AG08395 (cell line): ENCODE measurements at places on chromosomes 4 and X.

DNA sequence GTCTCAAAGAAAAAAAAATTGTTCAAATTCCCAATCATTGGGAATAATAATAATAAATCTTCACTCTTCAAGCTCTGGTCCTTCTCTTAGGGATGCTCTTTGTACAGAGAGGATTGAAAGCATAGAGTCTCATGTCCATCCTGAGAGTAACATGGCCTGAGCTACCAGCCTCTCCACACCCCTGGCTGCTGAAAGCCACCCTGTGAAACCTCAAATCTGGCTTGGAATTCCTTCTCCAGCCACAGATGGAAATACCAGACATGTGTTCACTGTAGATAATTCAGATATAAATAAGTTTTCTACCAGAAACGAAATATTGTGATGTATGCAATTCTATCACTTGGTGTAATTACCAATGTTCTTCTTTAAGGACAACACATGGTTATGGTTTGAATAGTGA, 140.6 kb downstream of the ARSF start:
- DNase-seq = peak; percentile 22

GRCh38 chrX:120452131-120452530, 17.0 kb downstream of the LAMP2 start:
- peak; percentile 39 for DNase-seq

- DNase-seq = no peak
These were observed 15.6 kb downstream of the OPHN1 start for GRCh38 chrX:68417651-68418050.

GRCh38 chr4:16582526-16582925, 315.9 kb downstream of the LDB2 start:
- DNase-seq = no peak

- no peak for DNase-seq
These were observed 78.0 kb upstream of the NRK start for GRCh38 chrX:105744291-105744690.

DNA sequence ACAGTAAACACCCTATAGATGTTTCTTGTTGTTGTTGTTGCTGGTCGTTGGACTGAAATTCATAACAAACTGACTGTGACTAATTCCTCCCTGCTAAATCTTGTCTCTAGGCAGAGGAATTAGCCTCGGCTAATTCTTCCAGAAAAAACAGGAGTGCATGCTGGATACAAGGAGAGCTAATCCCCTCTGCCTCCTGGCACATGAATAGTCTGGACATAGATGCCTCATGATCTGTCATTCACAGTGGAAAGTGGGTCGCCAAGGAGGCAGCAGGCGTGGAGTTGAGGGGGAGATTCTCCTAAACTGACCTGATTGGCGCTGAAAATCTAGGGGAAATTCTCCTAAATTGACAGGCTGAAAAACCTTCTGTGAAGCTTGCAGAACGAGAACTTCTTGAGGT, 220.1 kb downstream of the DCTD start:
- DNase-seq = no peak

- peak; percentile 32 for DNase-seq
These were observed 39.3 kb upstream of the TXK start for GRCh38 chr4:48173056-48173991.

DNA sequence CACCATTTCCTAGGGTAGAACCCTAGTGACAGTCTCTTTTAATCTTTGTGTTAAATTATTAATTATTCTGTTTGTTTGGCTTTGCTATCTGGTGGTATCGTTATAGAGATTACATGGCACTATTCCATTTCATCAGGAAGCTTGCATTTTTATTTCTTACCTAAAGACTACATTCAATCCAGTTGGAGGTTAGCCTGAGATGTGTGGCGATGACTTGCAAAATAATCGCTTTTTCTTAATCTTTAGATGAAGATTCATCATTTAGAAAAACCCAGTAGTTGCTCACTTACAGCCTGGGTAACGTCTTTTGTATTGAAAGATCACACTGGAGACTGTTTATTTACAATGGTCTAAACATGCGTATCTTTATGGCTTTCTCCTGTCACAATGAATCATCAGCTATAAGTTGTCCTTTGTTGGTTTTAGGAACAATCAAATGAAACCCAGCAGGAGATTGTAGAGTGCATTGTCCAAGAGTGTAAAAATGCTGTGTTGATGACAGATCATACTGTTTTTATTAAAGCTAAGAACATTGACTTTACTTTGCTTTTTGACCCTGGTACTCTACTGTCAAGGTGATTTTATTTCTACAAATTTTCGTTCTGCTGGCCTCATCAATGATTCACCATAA, 281.7 kb upstream of the PITX2 start:
- no peak for DNase-seq

DNA sequence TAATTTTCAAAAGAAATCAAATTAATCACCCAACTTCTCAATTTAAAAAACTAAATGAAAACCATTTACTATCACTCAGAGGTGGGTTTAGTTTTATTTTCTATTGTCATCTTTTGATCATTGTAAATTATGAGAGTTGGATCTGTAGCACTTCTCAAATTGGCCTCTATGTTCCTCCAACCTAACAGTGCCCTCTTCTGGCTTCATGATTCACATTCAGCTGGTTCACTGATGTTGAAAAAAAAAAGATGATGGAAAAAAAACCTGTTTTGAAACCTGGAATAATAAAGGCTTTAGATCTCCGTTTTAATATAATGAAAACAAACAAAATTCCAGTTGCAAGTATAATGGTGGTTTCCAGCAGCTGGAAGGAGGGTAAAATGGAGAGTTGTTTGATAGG, 2.4 kb upstream of the NBDY start:
- peak; percentile 31 for DNase-seq

DNA sequence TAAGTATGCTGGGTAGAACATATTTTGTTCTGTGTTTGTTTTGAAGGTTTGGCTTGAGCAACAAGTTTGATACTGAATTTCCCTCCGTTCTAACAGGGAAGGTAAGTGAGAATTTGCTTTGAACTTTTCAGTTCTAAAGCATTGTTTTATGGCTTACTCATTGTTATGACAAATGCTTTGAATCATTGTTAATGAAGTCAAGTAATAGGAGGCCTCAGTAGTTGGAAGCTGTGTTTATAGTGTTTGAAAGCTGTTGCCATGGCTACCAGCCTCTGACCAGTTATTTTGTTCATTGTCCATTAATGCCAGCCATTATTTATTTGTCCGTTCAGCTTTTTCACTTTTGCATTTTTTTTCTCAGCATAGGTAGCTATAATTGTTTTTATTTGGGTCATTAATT, 14.4 kb downstream of the CHIC1 start:
- DNase-seq = peak; percentile 38

DNA sequence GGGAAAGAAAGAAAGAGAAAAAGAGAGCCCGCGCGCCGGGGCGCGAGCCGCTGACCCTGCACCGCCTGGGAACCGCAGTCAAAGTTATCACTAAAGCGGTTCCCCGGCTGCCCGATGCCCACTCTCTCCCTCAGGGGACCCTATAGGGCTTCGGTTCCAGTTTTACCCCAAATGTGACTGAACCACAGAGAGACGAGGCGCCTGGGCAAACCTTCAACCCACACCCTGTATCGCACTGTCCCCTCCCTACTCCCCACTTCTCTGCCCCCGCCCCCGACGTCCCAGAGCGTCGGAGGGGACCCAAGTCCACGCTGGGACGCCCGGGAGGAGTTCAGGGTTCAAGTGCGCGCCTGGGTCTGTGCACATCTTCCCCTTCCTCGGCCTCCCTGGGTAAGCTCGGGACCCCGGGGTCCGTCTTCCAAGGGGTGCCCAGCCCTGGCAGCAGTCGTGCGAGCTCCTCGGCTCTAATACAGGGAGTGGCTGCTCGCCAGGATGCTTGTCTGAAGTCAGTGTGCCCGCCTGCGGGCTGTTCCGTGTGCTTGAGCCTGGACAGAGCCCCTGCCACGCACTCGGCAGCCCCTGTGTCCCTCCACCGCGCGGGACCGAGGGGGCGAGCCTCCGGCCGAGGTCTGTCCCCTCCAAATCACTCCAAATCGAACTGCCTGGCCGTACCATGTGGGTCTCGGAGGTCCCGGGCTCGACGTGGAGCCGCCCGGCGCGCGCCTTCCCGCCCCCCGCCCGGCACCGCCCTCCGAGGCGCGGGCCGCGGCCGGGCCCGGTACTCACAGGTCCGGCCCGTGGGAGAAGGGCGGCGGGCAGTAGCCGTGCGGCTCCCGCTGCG, 960 bp downstream of the TRPC3 start:
- peak; percentile 21 for DNase-seq

GRCh38 chr4:16496501-16496900, 270.2 kb upstream of the TAPT1 start:
- DNase-seq = peak; percentile 83

DNA sequence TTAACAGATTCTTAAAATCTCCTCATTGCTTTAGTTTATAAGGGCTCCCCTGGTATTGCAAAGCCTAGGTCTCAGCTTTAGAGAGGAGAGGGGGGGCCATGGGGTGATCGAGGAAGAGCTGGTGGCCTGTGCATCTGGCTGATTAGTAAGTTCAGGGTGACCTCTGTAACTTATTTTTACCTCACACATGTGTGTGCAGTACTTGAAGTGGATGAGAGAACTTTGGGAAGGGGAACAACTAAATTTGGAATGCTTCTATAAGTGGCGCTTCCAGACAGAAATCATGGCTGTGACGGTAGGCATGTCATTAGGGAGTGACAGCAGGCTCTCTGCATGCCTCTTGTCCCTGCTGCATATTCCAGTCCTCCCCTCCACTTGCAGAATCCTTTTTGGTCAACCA, 41.9 kb downstream of the FRAS1 start:
- no peak for DNase-seq

GRCh38 chrX:11666164-11666563, 444 bp upstream of the ARHGAP6 start:
- DNase-seq = no peak

- no peak for DNase-seq
These were observed 5.0 kb upstream of the BANK1 start for GRCh38 chr4:101785486-101785885.

GRCh38 chr4:30656828-30657227, 63.3 kb upstream of the PCDH7 start:
- no peak for DNase-seq

DNA sequence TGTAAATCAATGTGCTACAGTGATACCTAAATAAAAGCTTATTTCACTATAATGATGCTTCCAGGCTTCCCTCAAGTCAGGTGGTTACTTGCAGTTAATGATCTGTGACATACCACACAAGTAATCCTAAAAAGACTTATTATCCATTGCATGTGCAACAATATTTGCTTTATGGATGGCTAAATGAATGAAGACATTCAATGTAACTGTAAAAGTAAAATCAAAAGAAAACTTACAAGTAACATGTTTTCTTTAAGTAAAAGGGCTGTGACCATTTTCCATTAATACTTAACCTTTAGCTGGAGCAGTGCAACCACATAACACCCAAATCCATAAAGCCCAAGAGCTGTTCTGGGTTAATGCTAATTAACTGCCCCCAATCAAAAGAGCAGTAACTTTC, 42.6 kb downstream of the RAB28 start:
- no peak for DNase-seq

DNA sequence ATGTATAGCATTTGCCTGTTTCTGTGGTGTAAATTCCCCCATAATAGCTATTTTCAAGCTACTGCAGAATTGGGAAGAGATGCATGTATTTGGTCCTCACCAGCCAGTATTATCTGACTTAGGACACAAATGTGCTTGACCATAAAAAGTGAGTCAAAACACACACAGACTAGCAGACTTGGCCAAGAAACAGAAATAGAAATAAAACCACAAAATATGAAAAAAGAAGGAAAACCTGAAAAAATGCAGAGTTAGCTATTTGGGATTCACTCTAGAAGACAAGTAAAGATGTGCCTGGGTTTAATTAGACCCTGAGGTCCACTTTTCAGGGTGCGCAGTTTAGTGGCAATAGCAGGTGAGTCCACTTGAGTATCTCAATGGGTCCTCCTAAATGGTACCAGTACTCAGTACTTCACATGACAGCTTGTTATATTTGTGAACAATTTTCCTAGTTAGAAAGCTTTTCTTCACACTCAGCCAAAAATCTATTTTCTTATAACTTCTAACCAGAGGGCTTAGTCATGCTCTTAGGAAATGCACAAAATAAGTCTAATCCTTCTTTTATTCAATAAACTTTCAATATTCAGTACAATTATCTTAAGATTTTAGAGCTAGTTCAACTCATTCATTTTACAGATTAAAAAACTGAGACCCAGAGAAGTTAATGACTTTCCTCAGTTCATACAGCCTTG, 108.7 kb upstream of the JADE1 start:
- DNase-seq = no peak

- DNase-seq = no peak
These were observed 23.7 kb downstream of the ELF4 start for GRCh38 chrX:130086447-130087206.

- DNase-seq = no peak
These were observed 1.0 kb downstream of the GAB3 start for GRCh38 chrX:154749856-154750255.

- peak; percentile 24 for DNase-seq
These were observed 74.4 kb upstream of the RBMX start for GRCh38 chrX:136954930-136955329.

- no peak for DNase-seq
These were observed 384.4 kb downstream of the PCDH7 start for GRCh38 chr4:31104577-31104976.

DNA sequence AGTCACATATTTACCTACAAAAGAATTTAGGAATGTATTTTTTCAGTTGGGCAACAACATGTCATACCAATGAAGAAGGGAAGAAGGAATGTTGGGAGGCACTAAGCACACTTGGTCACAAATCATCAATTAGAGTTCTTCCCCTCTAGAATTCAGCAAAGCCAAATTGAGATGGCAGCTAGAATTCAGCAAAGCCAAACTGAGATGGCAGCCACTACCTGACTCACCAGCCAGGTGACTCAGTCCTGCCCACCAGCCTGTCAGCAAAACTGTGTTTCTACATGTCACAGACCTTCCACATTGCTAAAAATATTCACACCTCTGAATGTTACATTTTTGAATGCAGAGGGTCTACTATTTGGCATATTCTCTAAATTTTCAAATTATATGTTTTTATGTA, 63.2 kb upstream of the NOCT start:
- DNase-seq = no peak

GRCh38 chr4:2576290-2576689, 39.8 kb downstream of the FAM193A start:
- no peak for DNase-seq

DNA sequence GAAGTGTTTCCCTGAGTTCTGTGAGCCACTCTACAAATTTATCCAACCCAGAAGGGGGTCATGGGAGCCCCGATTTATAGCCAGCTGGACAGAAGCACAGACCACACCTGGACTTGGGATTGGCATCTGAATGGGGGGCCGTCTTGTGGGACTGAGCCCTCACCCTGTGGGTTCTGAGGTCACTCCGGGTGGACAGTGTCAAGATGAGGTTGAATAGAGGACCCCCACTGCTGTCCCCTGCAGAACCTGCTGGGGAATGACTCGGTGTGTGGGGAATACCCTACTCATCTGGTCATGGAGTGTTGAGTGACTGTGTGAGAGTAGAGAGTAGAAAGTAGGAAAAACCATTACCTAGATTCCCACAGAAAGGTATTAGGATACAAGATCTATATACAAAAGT, 67.5 kb downstream of the ZFYVE28 start:
- DNase-seq = no peak

GRCh38 chr4:37661772-37662171, 24.4 kb downstream of the RELL1 start:
- DNase-seq = peak; percentile 57
